ENCODE measurements at places on chromosomes 12 and 14.
A peak's percentile ranks its signal among the peaks of the same experiment; 100 is the strongest.

- DNase-seq = peak; percentile 85
- H3K27ac ChIP-seq = peak overlapping the region; percentile 96
- no peaks in the 10 kb centered on the region for H3K27me3 ChIP-seq
- peaks cover 59% of the 10 kb centered on the region for H3K36me3 ChIP-seq
- H3K4me1 ChIP-seq = peaks cover 68% of the 10 kb centered on the region
Observed at GRCh38 chr14:97456958-97457357, 659.8 kb downstream of the VRK1 start.

DNA sequence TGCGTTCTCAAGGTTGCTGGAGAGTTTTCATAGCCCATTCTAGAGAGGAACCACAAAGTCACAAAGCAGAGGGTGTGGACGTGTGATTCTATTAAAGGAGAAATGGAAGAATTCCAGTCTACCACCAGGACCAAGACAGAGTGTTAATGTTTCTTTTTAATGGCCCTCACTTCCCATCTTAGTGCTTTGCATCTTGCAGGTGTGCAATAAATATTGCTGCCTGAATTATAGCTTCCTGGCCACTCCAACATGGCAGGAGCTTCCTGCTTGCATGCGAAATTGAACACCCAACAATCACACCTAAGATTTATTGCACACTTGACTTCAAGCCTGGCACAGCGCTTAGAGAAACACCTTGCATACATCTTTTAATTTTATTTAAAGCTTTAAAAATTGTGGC, 22.4 kb upstream of the PPP1CC start:
- H3K36me3 ChIP-seq = no peaks in the 10 kb centered on the region
- H3K4me1 ChIP-seq = no peaks in the 10 kb centered on the region
- no peak for DNase-seq
- H3K27ac ChIP-seq = no peak overlapping the region
- H3K27me3 ChIP-seq = no peaks in the 10 kb centered on the region
- H3K4me3 ChIP-seq = no peak overlapping the region

DNA sequence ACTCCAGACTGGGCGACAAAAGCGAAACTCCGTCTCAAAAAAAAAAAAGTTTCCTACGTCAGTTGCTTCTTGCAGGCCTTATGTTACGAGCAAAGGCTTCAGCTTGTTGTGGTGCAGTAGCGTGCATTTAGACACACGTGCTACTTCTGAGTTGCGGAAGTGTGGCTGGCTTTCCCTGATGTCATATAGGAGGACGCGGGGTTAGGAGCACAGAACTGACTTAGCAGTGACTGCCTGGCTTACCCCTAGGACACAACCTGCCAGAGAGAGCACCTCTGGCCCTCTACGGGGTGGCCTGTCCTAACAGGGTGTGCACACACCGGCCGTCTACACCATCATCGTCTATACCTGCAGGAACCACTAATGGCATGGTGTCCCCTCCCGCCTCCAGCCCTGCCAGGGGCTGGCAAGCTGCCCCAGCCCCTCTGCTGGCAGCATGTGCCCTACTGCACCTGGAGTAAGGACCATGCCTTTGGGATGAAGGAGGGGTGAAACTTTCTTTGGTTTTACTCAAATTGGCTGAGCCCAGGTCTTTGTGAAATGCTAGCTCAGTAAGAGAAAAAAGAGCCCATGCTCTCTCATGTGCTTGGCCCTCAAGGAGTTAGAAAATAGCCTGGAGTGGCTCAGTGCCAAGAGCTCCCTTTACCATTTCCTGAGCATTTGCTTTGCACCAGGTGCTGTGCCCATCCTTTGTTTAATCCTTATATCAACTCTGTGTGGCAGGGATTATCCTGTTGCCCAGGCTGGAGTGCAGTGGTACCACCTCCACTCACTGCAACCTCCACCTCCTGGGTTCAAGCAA, 1.7 kb upstream of the GPR68 start:
- H3K4me1 ChIP-seq = peaks cover 78% of the 10 kb centered on the region
- peak; percentile 83 for DNase-seq
- no peaks in the 10 kb centered on the region for H3K27me3 ChIP-seq
- peak overlapping the region; percentile 88 for H3K4me3 ChIP-seq
- H3K27ac ChIP-seq = peak overlapping the region; percentile 89

DNA sequence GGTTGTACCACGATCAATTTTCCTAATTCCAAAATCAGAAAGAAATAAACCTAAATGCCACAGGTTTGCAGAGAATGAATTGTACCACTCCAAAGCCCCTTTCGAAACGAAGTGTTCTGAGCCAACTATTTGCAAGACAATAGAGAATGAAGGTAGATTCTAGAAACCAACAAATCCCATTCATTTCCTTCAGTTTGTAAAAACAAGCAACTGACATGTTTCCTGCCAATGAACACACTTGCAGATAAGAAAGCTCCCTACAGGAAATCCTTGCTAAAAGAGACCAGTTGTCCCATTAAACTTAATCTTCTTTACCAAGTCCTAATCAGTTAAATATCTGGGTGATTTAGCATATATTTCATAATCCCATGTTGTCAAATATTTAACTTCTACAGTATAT, 198.4 kb upstream of the FOXN3 start:
- peak overlapping the region; percentile 94 for H3K27ac ChIP-seq
- no peak for DNase-seq
- H3K4me1 ChIP-seq = peaks cover 56% of the 10 kb centered on the region
- H3K4me3 ChIP-seq = peak overlapping the region; percentile 93
- H3K27me3 ChIP-seq = no peaks in the 10 kb centered on the region
- peaks cover 36% of the 10 kb centered on the region for H3K36me3 ChIP-seq

DNA sequence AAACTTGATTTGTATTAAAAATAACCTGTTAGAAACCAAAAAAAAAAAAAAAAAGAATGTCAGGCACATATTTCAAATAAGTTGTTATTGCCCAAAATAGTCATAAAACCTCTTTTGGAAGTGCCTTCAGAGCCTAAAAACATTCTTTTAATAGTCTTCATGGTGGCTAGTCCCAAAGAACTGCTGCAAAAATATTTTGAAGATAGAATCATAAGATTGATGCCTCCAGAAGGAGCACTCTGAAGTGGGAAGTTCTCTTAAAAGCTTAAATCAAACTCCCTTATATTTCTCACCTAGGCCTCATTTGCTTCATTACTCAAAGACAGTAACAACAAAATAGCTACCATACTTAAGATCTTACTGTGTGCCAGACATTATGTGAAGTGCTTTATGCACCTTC, 27.2 kb upstream of the NT5DC3 start:
- H3K27me3 ChIP-seq = peaks cover 18% of the 10 kb centered on the region
- DNase-seq = no peak
- no peak overlapping the region for H3K27ac ChIP-seq
- H3K4me1 ChIP-seq = no peaks in the 10 kb centered on the region

- H3K27ac ChIP-seq = no peak overlapping the region
- no peaks in the 10 kb centered on the region for H3K4me1 ChIP-seq
- DNase-seq = no peak
- peaks cover 5% of the 10 kb centered on the region for H3K36me3 ChIP-seq
- H3K27me3 ChIP-seq = no peaks in the 10 kb centered on the region
Observed at GRCh38 chr14:102222751-102223150, 82.2 kb downstream of the MOK start.

- H3K27ac ChIP-seq = no peak overlapping the region
- H3K4me3 ChIP-seq = no peak overlapping the region
- H3K36me3 ChIP-seq = no peaks in the 10 kb centered on the region
- DNase-seq = no peak
- peaks cover 4% of the 10 kb centered on the region for H3K4me1 ChIP-seq
Observed at GRCh38 chr12:52442600-52443061, 8.5 kb upstream of the KRT75 start.

DNA sequence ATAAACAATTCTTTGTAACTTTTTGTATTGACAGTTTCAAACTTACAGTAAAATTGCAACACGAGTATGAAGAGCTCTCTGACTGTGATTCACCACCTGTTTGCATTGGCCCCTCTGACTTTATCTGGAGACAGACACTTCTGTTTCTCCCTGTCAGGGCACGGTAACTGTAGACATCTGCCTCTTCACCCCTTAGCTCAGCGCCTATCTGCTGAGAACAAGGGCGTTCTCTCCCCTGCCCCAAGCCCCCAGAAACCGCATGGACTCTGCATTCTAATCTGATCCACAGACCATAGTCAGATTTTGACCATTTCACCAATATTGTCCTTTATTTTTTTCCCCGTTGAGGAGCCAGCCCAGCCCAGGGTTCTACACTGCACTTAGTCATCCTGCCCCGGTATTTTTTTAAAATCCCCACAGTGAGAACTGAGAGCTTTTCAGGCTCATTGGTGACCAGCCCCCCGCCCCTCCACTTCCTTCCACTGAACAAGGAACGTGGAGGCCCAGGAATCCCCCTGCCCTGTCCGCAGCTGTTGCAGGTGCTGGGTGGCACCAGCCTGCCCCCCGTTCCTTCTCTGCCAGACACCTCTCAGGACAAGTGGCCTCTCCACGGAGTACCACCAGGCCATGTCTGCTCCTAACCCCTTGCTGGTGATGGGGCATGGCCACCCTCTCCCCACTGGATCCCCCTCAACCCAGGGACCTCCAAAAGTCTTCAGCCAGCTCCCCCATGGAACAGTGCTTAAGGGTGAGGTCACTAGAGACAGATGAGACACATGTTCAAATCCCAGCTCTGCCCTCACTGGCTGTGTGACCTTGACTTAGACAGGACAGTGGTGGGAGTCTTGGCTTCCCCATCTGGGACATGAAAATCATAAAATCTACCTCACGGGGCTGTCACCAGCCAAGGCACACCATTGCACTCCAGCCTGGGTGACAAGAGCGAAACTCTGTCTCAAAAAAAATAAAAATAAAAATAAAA, 11.2 kb downstream of the RHOF start:
- H3K4me1 ChIP-seq = peaks cover 44% of the 10 kb centered on the region
- peak overlapping the region; percentile 79 for H3K4me3 ChIP-seq

GRCh38 chr14:78967111-78967809, 797.1 kb downstream of the NRXN3 start:
- H3K4me1 ChIP-seq = no peaks in the 10 kb centered on the region
- no peak for DNase-seq
- no peak overlapping the region for H3K4me3 ChIP-seq
- no peak overlapping the region for H3K27ac ChIP-seq

GRCh38 chr14:20460458-20461224, 593 bp downstream of the PIP4P1 start:
- H3K4me1 ChIP-seq = peaks cover 25% of the 10 kb centered on the region
- peak overlapping the region; percentile 94 for H3K27ac ChIP-seq
- peaks cover 25% of the 10 kb centered on the region for H3K36me3 ChIP-seq
- no peak for DNase-seq

- no peak for DNase-seq
- H3K27ac ChIP-seq = no peak overlapping the region
- H3K27me3 ChIP-seq = peaks cover 16% of the 10 kb centered on the region
- no peaks in the 10 kb centered on the region for H3K4me1 ChIP-seq
Observed at GRCh38 chr14:52103416-52103815, 34.6 kb upstream of the NID2 start.

DNA sequence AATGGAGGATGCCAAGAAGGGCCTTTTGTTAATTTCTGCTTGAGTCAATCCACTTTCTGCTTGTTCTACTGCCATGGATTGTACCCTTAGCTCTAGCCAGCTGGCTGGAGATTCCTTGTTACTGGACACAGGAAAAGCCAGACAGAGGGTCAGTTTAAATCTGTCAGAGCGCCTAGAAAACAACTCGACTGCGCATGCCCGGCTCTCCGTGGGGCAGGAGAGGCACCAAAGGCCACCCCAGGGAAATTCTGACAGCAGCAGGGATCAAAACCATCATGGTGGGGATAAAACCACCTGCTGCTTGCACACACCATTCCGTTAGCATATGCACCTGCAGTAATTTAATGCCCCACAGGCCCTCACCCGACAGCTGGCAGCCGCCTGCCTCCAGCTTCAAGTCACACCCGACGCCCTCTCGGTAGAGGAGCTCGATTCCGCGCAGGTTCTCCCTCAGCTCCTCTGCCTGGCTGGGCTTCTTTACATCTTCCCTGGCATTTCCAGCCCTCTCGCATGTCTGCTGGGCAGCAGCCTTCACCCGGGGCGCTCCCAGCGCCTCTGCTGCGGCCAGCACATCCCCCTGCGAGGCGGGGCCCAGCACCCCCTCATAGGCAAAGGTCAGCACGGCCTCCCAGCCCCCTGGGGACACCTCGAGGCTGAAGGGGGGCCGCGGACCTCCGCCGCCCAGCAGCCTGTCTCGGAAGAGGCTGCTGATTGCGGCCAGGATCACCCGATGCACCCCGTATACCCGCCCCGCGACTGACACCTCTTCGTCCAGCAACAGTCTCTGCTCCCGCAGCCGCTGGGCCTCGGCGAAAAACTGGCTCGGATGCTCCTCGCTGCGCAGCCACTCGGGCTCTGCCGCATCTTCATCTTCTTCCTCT, 1.0 kb downstream of the KLHL33 start:
- H3K4me1 ChIP-seq = no peaks in the 10 kb centered on the region
- no peak for DNase-seq
- no peaks in the 10 kb centered on the region for H3K36me3 ChIP-seq
- no peak overlapping the region for H3K27ac ChIP-seq
- H3K4me3 ChIP-seq = no peak overlapping the region

- peaks cover 1% of the 10 kb centered on the region for H3K27me3 ChIP-seq
- H3K36me3 ChIP-seq = no peaks in the 10 kb centered on the region
- no peak overlapping the region for H3K4me3 ChIP-seq
- H3K4me1 ChIP-seq = no peaks in the 10 kb centered on the region
- no peak for DNase-seq
Observed at GRCh38 chr12:80100591-80100990, 1.3 kb downstream of the OTOGL start.

DNA sequence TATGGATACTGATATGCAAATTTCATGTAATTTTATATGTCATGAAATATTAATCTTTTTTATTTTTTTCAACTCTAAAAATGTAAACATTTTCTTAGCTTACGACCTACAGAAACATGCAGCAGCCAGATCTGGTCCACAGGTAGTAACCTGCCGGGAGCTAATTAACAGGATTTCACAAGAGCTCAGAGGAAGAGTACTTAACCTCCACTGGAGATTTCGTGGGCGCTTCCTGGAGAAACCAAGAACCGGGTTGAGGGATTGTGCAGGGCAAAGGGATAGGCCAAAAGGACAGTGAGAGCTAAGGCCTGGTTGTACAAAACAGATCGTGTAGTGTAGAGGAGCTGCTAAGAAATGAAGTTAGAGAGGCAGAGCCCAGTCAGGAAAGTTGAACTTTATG, 315.7 kb downstream of the PAWR start:
- no peaks in the 10 kb centered on the region for H3K4me1 ChIP-seq
- no peaks in the 10 kb centered on the region for H3K36me3 ChIP-seq
- no peaks in the 10 kb centered on the region for H3K27me3 ChIP-seq
- H3K4me3 ChIP-seq = no peak overlapping the region
- H3K27ac ChIP-seq = no peak overlapping the region
- DNase-seq = no peak
